ENCODE measurements at places on chromosomes 2 and 18.

- DNase-seq: no peak
Measured at GRCh38 chr18:77207540-77207939, 42.1 kb upstream of the GALR1 start.

GRCh38 chr2:166334805-166335204 lies 40.9 kb downstream of the SCN9A start:
- DNase-seq: no peak

- DNase-seq: no peak
Measured at GRCh38 chr2:233413559-233414272, 59.4 kb downstream of the DGKD start.

GRCh38 chr2:104433657-104434056 lies 420.3 kb upstream of the POU3F3 start:
- DNase-seq: no peak

GRCh38 chr18:74768096-74768495 lies 170.4 kb downstream of the ZNF407 start:
- no peak for DNase-seq

DNA sequence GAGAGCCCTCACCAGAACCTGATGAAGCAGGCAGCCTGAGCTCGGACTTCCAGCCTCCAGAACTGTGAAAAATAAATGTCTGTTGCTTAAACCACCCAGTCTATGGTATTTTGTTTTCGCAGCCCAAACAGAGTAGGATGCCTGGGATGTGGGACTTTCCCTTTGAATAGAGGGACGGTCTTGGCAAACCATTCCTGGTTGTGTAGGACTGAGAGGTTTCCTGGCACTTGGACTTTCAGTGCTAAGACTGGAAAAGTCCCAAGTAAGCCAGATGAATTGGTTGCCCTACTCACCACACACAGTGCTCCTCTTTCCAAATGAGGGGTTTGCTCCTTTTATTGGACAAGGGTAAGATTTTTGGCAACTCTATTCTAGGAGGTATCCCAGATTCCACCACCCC lies 46.8 kb upstream of the ACMSD start:
- DNase-seq: no peak

GRCh38 chr2:96304606-96305005 lies 740 bp downstream of the SNRNP200 start:
- DNase-seq: no peak

Data from stimulated activated CD8-positive, alpha-beta memory T cell treated with anti-CD3 and anti-CD28 coated beads, Interleukin-15, amount 100 ng/mL, for 24 hours (primary cell).